ENCODE measurements at places on chromosomes 2 and 18.
A peak's percentile ranks its signal among the peaks of the same experiment; 100 is the strongest.

GRCh38 chr18:33700513-33700976, 122.5 kb downstream of the ASXL3 start:
- no peak for DNase-seq

- no peak for DNase-seq
Observed at GRCh38 chr2:128306081-128306930, 12.4 kb downstream of the HS6ST1 start.

GRCh38 chr2:18440141-18440661, 120.3 kb downstream of the RDH14 start:
- no peak for DNase-seq

DNA sequence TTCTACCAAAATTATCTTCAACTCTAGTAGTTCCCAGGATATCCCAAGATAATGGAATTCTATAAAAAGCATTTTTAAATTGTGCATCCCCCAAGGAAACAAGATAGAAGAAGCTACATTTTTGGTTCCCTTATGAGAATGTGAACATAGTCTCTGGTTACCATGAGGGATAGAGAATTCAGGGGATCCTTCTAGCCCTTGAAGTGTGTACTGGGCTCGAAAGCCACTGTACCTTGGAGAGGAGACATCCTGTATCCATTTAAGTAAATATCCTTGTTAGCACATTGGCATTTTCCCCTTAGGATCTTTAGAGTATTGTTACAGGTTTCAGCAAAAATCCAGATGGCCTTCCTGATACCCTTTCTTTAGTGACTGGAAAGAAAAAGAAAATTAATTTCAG, 228.5 kb downstream of the RTP5 start:
- DNase-seq: no peak

DNA sequence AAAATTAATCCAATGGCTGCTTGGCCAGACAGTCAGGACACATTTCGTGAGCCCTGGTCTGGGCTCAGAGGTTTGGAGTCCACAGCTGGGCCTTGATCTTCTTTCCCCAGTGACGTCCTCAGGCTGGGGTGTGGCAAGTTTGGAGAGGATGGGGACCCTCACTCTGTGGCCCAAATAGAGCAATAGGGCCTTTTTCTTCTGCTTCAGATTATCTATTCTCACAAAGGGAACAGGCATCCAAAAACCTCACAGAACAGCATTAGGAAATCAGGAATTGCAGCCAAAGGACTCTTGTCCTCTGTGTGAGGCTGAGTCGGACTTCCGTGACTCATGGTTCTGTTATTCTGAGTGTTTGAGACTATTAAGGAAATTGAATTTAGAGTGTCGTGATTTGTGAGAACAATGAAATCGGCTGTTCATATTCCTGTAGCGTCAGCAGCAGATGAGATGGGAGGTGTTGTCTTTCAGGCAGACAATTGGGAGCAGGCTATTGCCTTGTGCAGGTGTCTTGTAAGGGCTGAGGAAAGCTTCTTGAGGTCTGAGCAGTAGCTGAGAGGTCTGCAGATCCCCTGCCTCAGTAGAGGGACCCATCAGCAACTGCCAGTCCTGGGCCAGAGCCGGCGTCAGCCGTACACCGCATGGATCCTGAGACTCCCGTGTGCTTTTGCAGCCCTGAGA, 113.8 kb downstream of the SH3RF3 start:
- no peak for DNase-seq

DNA sequence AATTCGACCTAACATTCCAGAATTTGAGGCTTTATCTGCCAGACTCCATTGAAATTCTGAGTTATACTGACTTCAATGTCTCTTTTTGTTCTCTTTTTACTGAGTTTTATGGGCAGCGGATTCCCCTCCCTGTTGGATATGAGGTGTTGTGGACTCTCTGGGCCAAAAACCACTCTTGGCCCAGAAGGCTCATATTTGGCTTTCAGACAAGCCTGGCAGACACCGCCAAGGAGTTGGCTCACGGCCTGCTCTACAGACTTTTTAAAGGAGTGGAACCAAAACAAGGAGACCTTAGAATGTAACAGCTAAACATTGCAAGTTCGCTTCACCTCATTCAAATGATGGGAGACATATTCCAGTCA, 206.4 kb upstream of the NCKAP5 start:
- no peak for DNase-seq

DNA sequence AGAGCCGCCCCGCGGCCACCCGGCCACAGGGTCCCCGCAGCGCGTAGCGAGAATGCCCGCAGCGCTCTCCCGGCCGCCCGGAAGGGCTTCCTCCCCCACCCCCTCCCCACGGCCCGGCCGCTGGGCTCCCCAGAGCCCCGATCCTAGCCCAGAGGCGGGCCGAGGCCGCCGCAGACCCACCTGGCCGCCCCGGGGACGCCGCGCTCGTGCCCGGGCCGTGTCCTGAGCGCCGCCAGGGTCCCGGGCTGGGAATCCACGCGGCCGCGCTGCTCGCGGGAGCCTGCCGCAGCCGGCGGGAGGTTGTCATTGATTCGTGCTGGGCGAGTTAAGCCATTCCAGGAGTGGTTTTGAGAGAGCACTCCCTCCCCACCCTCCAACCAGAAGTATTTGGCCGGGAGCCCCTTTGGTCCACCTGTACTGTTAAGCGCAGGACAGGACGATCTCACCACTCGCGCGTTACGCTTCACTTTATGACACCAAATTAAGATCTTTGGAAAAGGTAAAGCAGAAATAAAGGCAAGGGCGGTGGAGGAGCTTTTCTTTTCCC, 206.4 kb upstream of the SMAD2 start:
- DNase-seq: no peak

- DNase-seq: no peak
Observed at GRCh38 chr2:64605991-64606478, 47.7 kb downstream of the SERTAD2 start.

DNA sequence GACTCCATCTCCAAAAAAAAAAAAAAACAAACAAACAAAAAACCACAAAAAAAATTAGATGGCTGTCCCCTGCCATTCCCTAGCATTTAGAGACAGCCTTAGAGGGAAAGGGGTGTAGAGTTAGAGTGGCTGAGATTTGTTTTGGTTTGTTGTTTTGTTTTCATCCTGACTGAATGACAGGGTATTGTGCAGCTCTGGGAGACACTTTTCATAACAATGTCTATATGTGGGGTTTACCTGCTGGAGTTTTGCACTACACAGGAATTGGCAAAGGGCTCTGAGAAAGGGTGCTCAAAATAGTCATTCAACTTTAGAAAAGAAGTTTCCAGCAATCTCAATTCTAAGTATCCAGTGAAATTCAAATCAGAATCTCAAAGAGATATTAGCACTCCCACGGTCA, 732.5 kb upstream of the CHAC2 start:
- no peak for DNase-seq

GRCh38 chr2:203763241-203763937, 57.0 kb downstream of the CD28 start:
- DNase-seq: no peak

GRCh38 chr2:227493524-227493923, 21.6 kb downstream of the AGFG1 start:
- no peak for DNase-seq

- no peak for DNase-seq
Observed at GRCh38 chr2:10285556-10286198, 17.0 kb upstream of the HPCAL1 start.

GRCh38 chr2:43542285-43542933, 53.4 kb downstream of the THADA start:
- DNase-seq: peak; percentile 61

DNA sequence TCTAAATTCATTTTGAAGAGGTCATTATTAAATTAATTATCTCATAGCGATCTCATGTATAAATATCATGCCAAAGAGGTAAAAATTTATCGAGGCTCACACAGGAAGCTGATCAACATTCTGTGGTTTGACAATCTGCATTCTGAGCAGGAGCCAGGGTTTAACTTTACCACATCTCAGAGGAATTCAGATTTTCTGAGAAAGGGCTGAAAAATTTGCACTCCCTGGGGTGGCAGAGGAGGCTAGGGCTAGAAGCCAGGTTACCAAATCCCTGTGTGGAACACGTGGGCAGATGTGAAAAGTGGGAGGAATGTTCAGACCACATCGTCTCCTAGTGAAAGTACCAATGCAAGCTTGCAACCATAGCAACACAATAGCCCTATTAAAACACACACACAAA, 63.5 kb upstream of the CTLA4 start:
- no peak for DNase-seq

- DNase-seq: no peak
Observed at GRCh38 chr2:23760736-23761135, 166.2 kb downstream of the ATAD2B start.

DNA sequence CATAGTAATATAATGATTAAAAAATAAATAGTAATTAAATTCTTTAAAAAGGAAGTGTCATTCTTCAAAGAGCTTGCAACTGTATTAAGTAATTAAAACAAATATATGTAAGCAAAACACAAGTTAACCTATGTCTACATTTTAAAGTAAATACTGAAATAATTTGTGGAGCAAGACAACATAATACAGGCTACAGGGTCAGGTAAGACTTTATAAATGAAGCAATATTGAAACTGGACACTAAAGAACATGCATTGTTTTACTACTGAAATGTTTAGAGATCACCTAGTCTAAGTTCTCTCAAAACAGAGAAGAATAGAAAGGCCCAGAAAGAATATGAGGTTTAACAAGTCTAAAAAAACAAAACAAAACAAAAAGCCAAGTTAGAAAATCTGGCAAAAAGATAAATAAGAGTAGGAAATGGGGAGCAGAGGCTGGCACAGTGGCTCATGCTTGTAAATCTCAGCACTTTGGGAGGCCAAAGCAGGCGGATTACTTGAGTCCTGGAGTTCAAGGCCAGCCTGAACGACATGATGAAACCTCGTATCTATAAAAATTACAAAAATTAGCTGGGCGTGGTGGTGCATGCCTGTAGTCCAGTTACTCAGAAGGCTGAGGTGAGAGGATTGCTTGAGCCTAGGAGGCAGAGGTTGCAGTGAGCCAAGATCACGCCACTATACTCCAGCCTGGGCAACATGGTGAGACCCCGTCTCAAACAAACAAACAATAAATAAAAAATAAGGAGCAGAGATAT, 34.4 kb downstream of the VPS54 start:
- no peak for DNase-seq

GRCh38 chr2:148674063-148675020, 29.8 kb downstream of the EPC2 start:
- DNase-seq: peak; percentile 72

DNA sequence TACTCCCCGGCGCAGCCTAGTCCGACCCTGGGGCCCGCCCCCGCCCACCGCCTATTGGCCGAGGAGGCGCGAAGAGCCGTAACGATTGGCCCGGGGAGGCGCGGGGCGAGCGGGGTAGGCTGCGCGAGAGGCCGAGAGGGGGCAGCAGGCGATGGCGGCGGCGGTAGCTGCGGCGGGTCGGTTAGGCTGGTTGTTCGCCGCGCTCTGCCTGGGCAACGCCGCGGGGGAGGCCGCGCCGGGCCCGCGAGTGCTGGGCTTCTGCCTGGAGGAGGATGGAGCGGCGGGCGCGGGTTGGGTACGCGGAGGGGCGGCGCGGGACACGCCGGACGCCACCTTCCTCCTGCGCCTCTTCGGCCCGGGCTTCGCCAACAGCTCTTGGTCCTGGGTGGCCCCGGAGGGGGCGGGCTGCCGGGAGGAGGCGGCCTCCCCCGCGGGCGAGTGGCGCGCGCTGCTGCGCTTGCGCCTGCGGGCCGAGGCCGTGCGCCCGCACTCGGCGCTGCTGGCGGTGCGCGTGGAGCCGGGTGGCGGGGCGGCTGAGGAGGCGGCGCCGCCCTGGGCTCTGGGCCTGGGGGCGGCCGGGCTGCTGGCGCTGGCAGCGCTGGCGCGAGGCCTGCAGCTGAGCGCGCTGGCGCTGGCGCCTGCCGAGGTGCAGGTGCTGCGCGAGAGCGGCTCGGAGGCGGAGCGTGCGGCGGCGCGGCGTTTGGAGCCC, at the start of gene CNNM3:
Gene CNNM3 (plus strand): TSS at position 142 of the 709 bp plus-strand sequence. CDS start 10 bp downstream, at position 152.
- peak; percentile 95 for DNase-seq

- no peak for DNase-seq
Observed at GRCh38 chr2:176092270-176093144, at the start of gene HOXD13. TSS of gene HOXD13 (plus strand) at chr2:176092721. CDS start at chr2:176092891, 170 bp downstream.

GRCh38 chr2:240125742-240126141, 10.4 kb downstream of the COPS9 start:
- DNase-seq: no peak

DNA sequence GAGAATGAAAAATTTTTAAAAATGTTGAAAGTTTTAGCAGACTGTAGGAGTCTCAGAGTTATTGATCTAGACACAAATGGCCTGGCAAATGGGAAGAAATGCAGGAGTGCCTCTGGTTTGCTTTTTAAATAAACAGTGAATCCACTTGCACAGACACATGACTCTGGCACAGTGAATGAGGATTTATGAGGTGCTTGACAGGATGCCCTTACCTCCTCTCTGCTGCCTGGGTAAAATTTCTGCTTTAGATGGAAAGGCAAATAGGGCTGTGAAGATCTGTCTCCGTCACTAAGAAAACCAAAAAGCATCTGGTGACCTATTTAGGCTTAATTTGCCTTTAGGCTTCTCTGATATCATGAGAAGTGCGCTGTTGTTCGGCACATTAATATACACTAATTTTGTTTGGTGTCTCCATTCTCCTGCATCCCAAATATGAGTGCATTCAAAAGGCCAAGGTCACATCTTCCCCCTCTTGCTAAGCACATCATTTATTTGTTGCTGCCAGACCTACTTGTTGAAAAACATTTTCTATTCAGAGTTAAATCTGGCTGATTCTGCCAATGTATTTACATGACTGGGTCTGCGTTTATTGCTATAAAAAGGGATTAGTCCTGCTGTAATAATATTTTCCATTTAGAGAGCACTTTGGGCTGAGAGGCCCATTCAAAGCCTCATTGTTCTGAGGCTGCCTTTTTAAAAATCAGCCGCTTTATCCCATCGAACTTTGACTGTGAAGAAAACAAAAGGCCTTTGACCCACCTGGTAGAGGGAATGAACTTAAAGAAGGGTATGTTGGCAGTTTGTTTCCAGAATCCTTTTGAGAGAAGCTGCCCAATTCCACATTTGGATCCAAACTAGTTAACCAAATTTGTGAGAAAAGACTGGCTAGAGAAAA, 94.9 kb downstream of the RNF152 start:
- no peak for DNase-seq

DNA sequence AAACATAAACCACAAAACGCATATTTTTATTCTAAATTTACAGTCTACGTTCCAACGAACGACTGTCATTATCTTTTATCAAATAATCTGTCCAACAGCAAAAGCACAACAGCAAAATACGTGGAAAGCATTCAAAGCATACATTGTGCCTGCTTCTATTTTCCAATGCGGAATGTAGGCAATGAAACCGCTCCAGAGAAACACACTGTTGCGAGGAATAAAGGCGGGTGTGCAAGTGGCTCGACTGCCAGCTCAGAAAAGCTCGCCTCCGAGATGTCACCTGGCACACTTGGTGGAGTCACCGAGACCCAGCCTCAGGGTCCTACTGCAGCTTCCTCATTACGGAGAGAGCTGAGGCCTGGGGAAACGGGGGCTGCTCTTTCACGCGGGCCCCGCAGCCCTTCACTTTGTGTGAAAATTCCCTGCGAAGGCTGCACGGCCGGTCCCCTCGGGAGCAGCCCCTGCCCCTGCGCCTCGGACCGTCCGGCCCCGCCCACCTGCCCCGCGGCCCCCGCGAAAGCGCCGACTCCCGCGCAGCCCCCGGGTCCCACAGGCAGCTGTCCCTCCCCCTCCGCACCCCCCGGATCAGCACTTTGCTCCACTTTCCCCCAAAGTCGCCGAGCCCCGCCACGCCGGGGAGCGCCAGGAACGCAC, 752 bp downstream of the MGAT4A start:
- no peak for DNase-seq

- no peak for DNase-seq
Observed at GRCh38 chr18:13810950-13811485, 12.9 kb upstream of the MC5R start.
